AG10803 (cell line): ENCODE measurements at places on chromosomes 12 and 14.

DNA sequence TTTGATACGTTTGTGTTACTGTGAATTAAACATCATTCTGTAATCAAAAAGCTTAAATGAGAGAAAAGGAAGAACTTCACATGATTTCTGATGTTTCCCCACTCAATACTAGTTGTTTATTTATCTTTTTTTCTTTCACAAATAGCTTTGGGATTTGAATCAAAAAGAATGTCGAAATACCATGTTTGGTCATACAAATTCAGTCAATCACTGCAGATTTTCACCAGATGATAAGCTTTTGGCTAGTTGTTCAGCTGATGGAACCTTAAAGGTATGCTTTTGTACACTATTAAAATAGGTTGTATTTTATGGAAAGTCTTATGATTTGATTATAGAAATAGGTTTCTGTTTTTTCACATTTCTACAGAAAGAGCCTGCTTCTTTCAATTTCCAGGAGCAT lies 41.5 kb downstream of the APAF1 start:
- DNase-seq, result peak; percentile 8

DNA sequence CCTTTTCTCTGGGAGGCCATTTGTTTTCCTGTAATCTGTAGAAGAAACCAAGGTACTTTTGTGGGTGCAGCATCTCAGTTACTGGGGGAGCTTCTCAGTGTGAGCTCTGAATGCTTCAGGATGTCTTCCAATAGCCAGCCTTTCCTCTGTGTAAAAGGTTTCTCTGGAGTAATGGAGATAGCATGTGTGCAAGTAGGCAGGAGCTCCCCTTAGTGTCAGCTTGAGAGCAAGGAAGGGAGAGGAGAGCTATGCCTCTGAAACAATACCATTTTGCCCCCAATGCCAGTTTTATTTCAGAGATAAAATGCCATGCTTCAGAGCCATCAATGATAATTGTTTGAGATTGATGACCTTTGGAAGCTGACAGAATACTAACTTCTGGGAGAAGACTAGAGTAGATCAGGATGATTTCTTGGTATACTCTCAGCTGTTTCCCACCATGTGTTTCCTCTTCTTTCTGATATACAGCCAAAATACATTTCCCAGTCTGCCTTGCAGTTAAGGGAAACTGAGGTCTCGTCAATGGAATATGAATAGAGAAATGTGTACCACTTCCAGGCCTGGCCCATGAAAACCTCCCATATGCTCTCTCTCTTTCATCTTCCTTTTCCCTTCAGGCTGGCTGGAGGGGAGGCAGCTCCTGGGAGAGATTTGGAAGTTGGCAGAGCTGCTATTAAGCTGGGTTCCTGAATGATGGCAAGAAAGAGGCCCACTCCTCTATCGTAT lies 125.7 kb downstream of the CRADD start:
- DNase-seq, result peak; percentile 59

DNA sequence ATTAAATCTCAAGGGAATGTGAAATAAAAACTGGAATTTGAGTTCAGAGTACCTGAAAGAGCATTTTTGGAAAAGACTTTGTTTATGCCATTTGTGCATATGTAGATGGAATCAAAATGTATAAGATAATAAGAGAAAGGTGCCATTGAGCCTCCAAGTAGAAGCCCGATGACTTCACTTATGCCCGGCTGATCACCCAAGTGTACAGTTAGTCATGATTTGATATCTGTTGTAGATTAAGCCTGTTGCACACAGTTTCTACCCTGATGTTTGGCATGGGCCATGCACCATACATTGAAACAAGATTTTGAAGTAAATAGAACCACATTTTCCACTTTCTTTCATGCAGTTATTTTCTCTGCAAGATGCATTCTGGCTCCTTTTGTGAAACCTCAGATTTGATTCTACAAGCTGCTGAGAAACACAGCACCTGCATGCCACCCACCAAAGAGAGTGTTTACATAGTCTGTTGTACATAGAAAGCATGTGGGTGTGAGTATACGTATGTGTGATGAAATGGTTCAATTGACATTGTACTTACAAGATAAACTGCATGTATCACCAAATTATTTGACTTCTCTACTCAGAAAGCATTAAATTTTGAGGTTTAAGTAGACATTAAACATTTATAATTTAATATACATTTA lies 772.5 kb downstream of the DIO2 start:
- no peak for DNase-seq

DNA sequence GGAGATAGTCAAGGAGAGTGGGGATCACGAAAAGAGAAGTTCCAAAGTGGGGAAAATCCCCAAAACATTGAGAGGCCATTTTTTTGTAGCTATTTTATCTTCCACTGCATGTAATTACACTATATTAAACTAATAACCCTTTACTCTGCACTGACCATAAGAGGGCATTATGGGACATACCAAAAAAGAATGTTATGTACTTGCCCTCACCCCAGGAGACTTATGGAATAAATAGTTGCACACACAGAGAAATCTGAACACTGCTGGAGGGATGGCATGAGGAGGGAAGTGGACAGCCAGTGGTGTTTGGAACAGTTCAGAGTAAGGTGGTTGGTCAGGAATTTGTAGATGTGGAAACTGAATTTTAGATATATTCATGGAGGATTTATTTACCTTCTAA lies 422.9 kb downstream of the SNAPC1 start:
- no peak for DNase-seq

GRCh38 chr12:57775563-57776246 lies 3.3 kb downstream of the EEF1AKMT3 start:
- no peak for DNase-seq

DNA sequence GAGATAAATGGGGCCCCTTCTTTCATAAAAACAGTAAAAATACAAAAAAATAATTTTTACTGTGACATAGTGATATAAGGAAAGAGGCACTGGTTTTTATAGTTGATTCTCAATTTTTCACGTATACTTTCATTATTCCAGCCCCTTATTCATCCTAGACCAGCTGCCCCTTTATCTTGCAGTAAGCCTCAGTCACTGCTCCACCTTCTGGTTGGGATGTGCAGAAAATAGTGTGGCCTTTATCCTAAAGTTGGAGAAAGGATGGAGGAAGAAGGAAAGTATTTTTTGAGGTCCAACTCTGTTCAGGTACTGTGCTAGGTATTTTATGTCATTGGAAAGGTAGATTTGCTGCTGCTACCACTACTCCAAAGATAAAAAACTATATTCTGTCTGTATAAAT lies 172.7 kb downstream of the ANO6 start:
- peak; percentile 50 for DNase-seq

DNA sequence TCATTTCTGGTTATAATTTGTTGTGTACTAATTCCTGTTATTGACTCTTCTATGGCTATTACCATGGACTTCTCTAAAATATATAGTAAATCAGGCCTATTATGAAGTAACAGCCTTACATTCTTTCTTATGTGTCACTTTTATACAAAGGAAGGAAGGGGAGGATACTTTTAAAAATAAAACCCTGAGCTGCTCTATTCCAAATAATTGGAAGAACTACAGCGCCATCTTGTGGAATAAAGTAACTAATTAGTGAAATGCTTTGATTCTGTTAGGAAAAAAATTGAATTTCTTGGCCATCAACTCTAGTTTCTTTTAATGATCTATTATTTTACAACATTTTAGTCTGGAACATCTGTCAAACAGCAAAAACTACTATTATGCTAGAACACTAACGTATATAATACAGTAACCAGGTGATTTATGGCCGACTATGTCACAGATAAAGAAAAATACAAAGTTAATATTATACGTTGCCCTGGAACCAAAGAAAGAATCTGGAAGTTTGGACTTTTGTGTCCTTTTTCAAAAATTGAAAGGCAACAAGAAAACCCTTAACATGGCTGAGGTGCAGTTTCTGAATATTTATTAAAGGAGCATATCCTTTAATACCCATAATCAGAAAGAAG lies 55.0 kb upstream of the NELL2 start:
- DNase-seq, result peak; percentile 69

- no peak for DNase-seq
Observed at GRCh38 chr12:6391013-6391412, 7.1 kb downstream of the LTBR start.

DNA sequence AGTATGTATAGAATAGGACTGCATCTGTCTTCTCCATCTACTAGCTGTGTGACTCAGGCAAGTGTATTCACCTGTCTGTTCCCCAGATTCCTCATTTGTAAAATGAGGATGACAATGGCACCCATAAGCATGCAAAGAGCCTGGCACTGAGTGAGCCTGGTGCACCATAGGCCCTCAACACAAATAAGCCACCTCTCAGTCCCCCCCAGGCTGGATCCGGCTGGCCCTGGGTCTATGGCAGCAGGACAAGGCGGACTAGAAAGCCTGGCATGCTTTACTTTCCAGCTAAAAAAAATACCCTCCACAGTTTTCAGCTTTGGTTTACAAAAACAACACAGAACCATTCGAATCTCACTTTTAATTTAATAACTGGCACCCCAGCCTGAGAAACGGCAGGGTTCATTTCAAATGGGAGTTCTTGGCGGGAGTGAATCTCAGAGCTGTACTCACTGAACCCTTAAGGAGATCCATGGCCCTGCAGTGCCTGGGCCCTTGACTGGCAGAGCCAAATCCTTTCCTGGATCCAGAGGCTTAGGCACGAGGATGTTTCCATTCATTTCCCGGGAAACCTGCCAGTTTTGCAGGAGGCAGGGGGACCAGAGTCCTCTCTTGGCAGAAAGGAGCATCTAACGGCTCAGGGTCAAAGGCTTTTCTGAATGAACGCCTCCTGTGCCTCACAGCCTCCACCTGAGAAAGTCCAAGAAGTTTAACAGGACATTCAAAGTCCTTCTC lies 17.7 kb downstream of the SYNE3 start:
- no peak for DNase-seq

- DNase-seq, result no peak
Observed at GRCh38 chr12:45285717-45286116, 69.8 kb downstream of the ANO6 start.

DNA sequence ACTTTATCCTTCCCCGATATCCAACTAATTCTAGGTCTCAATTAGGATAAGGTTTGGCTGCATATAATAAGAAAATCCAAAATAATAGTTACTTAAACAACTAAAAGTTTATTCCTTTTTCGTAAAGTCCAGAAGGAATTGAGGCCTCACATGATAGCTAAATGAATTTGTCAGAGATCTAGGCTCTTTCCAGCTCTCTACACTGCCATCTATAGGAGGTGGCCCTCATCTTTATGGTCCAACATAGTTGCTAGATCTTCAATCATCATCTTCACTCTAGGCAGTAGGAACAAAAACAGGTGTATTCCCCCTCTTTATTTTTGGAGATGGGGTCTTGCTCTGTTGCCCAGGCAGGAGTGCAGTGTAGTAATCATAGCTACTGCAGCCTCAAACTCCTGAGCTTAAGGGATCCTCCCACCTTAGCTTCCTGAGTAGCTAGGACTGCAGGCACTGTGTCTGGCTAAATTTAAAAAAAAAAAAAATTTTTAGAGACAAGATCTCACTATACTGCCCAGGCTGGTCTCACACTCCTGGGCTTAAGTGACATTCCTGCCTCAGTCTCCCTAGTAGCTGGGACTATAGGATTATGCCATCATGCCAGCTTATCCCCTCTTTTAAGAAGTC lies 46.5 kb upstream of the SAV1 start:
- peak; percentile 52 for DNase-seq

DNA sequence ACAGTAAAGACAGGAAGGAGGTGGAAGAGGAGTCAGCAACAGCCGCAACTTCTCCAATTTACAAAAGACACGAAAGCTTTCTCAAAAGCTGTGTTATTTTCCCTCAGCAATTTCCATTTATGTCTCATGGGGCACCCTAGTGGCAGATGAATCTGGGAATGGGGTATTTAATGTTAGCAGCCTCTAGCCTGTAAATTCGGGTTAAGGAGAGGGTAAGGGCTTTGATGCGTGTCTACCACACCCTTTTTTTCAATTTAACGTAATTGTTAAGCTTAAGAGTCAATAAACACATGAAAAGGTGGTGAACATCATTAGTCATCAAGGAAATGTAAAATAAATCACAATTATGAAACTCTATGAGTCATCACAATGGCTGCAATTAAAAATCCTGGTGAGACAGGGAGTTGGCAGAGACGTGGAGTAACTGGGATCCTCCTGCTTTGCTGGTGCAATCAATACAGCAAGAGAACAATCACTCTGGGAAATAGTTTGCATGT lies 986.4 kb downstream of the AACS start:
- peak; percentile 6 for DNase-seq

- DNase-seq, result no peak
Observed at GRCh38 chr12:113054948-113055486, 1.5 kb upstream of the DTX1 start.
